ENCODE measurements at places on chromosomes 12 and 14. TPM values are rescaled to one million over a fixed set of nuclear protein-coding genes. Genes with fewer than 3 reads are reported as not detected.

PPP4R4 gene
- 0.22 TPM for total RNA-seq

DNA sequence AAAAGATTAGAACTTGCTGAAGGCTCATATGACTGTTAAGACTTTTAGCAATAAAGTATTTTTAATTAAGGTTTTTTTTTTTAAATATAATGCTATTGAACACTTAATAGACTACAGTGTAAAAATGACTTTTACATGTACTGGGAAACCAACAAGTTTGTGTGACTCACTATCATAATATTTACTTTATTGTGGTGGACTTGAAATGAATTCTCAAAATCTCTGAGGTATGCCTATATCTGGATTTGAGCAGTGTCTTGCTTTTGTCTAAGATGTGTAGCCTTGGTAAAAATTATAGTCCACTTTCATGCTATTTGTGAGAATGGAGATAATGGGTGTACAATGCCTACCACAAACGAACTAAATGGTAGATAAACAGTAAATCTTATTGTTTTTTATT lies 33.9 kb upstream of the NAV3 start:
- no peak for DNase-seq

GRCh38 chr14:81125536-81125935 lies 95.2 kb downstream of the GTF2A1 start:
- no peak for DNase-seq

DNA sequence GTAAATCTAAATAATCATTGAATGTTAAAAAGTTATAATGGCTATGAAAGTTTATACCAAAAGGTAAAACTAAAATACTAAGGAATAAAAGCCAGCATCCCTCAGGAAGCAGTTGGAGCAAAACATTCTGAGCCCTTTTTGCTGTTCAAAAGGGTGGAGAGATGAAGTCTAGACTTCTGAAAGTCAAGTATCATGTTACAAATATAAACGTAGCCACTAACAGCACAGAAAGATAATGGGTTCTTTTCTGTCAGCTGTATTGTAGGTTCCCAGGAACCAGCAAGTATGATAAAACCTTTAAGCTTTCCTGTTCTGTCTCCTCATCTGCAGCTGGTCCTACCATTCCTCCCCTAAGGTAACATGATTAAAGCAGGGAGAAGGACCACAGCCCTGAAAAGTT lies 16.4 kb upstream of the PLD4 start:
- no peak for DNase-seq

- no peak for DNase-seq
Observed at GRCh38 chr12:95083471-95083870, 10.1 kb upstream of the NR2C1 start.

- no peak for DNase-seq
Observed at GRCh38 chr12:76142305-76142704, 57.8 kb upstream of the NAP1L1 start.

GRCh38 chr12:67704071-67704470 lies 55.5 kb downstream of the DYRK2 start:
- no peak for DNase-seq

DNA sequence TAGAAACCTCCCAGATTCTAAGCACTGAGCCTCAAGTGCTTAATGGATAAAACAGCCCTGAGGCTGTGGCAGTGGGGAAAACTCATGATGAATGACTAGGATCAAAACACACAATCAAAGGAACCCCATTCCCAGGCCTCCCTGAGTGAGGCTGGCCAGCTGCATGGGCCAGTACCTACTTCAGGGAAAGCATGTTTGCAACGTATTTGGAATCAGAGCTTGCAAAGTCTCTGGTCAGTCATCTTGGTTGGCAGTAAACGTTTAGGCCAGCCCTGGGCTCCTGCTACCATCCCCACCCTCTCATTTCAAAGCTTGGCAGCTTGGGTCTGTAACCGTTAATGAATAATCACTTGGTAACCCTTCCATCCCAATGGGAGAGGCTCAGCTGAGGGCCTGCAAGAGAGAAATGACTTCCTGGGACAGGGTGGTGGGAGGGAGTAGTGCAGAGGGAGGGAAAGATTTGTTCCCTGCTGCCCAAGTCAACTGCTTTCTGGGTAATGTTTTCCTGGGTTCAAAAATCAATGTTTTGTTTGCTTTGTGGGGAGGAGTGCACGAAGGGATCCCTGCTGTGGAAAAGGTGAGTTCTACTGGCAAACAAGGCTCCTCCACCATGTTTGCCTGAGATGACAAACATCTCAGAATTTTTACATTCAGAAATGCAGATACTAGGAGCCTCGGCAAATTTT lies 2.0 kb upstream of the RNASE8 start:
- DNase-seq = no peak

Data from chondrocyte (in vitro differentiated cells).